Kidney (tissue), 22 donors: ENCODE measurements at places on chromosomes 11 and 22. TPM values are rescaled to one million over a fixed set of nuclear protein-coding genes. Genes with fewer than 3 reads are reported as not detected.

Gene RFPL1
- not detected for total RNA-seq

GRCh38 chr11:116164843-116165242 is 607.9 kb downstream of the BUD13 start:
- no peak for DNase-seq

GRCh38 chr22:38153821-38154562 is 27.6 kb downstream of the PLA2G6 start:
- DNase-seq: no peak

DNA sequence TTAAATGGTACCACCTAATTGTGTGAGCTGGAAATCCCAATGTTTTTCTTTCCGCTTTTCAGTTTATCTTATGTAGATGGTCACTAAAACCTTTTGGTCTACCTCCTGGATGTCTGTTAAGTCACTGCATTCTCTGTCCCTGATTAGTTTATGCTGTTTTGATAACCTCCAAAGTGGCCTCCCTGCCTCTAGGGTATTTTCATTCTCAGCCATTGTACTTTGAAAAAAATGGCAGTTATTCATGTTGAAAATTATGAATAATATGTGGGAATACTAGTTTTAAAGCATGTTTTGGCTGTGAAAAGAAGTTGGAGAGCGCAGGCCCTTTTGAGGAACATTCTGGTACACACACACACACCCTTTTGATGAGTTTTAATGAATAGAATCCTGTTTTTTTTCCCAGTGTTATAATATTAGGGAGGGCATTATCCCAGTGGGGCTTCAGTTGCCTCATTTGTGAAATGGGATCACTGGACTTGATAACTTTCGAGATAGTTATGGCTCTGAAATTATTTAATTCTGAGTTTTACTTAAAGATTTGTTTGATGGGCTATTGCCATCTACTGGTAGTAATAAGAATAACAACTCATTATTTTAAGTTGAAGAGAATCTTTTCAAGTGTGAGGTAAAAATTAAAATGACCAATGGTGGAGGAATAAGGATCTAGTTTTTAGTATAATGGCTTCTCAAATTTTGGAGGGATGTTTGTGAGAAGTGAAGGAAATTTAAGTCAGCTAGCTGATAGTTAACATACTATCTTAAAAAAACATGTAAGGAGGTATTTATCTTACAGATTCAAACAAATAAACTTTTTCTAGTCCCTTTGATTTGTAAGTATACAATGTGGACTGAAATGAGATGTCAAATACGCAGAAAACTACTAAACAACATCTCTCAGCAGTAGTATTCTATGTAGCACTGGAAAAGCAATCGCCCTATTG is 3.9 kb downstream of the FDX1 start:
- no peak for DNase-seq

GRCh38 chr22:17260950-17261349 is 41.7 kb upstream of the ADA2 start:
- DNase-seq: peak; percentile 61

DNA sequence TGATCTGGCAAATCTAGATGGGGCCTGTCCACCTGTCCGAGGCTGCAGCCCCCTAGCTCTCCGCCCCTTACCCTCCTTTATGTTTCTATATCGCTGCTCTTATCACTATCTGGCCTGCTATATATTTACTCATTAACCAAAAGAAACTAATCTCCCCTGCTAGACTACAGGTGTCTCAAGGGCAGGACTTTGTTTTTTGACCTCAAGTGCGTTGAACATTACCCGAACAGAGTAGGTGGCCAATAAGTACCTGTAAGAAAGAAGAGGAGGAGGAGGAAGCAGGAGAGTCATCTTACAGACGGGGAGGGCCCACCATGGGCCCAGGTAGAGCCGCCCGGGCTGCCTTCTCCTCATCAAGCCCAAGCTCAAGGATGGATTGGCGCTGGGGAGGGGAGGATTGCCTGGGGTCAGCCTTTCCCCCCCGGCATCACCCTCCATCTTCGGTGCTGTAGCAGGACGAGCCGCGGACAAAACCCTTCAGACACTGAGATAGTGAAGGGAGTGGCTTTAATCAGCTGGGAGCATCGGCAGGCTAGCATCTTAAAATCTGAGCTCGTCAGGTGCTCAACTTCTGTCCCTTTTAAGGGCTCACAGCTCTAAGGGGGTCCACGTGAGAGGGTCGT is 1.2 kb upstream of the P2RY6 start:
- DNase-seq: no peak

GRCh38 chr11:68012044-68012842 is 2.1 kb downstream of the ALDH3B1 start:
- no peak for DNase-seq

Gene GAS2
- total RNA-seq: 4.5 TPM

GRCh38 chr22:35703861-35704584 is 13.6 kb upstream of the APOL5 start:
- DNase-seq: no peak

DNA sequence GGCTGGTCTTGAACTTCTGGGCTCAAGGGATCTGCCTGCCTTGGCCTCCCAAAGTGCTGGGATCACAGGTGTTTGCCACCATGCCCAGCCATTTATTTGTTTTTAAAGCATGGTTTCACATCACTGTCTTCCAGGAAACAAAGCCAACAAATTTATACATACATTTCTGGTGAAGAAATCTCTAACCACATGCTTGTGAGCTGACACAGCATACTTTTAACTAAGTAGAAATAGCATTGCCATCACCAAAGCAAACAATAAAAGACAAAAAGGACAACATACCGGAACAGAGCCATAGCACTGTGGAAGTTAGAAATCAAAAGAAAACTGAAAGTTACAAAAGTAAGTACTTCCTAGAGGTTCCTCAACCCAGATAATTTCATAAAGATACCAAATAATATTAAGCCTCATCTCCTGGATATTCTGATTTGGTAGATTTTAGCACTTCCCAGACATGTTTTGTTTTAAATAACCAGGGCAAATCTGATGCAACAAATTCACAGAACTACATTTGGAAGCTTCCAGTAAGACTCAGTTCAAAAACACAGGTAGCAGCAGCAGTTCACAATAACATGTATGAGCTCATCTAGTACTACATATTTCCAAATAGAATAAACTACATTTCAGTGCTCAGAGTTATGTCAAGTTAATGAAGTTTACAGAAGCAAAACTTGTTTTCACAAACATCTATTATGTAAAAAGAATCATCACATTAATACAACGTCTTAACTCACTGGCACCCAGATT is 70.6 kb downstream of the RRAS2 start:
- no peak for DNase-seq

GRCh38 chr11:93494357-93494756 is 48.8 kb downstream of the SMCO4 start:
- DNase-seq: peak; percentile 75

Gene CELSR1
- total RNA-seq: 49.9 TPM

GRCh38 chr11:44627911-44628729 is 62.7 kb downstream of the CD82 start:
- no peak for DNase-seq

DNA sequence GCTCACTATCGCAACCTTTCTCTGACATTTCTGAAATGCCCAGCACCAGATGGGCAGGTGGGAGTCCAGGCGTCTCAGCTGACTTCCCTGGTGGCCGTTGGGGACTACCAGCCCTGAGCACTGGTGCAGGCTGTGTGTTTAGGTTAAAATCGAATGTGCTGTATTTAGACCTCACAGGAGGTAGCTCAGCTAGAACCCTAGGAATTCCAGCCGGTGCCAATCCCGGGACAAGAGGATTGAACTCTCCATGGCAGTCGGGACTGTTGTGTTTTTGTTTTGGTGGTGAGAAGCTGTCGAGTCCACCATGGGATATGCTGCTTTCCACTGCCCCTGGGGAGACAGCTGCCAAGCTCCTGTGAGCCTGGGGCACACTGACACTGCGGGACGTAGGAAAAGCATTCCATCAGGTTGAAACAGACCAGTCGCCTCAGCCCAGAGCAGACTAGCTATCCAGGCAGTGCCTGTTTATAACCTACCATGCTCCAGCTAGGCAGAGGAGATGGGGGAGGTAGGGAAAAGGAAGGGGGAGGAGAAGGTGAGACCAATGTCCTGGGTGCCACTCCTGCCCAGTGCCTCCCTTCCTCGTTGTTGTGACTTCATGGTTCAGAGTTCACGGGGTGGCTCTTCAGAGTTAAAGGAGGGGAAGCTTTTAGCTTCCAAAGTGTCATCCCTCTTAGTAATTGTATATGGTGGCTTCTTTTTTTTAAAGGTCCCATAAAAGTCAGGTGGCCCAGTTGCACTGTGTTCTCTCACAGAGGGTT is 53.0 kb downstream of the MICAL2 start:
- no peak for DNase-seq

GRCh38 chr11:35066783-35067423 is 72.1 kb upstream of the CD44 start:
- DNase-seq: no peak

GRCh38 chr11:96303064-96303463 is 39.9 kb downstream of the MAML2 start:
- no peak for DNase-seq

- no peak for DNase-seq
Observed at GRCh38 chr22:24265734-24266133, 4.9 kb upstream of the SPECC1L start.

Gene GUCY1A2
- 16.1 TPM for total RNA-seq

Gene GRM5
- 0.63 TPM for total RNA-seq

DNA sequence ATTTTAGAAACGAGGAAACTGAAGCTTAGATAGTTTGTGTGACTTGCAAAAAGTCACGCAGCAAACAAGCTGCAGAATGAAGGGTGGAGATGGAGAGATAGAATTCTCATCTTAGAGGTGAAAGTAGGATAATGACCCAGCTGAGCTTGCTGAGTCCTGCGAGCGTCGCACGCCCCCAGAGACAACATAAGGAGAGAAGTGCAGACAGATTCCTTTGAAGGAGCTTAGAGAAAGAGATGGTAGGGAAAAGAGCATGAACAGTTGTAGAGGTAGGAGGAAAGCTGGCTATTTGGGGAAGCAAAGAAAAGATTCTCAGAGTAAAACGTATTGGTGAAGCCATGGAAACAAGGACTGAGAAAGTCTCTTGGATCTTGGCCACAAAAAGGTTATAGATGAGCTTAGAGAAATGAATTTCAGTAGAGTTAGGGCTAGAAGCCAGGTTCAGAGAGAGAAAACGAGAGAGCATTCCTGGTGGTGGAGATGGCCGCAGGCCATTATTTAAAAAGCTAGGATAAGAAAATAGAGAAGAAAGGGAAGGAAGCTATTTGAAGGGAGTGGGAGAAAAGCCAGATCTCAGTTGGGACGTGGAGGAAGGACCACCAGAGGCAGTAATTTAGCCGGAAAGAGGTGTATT is 44.8 kb downstream of the FAM83F start:
- no peak for DNase-seq

DNA sequence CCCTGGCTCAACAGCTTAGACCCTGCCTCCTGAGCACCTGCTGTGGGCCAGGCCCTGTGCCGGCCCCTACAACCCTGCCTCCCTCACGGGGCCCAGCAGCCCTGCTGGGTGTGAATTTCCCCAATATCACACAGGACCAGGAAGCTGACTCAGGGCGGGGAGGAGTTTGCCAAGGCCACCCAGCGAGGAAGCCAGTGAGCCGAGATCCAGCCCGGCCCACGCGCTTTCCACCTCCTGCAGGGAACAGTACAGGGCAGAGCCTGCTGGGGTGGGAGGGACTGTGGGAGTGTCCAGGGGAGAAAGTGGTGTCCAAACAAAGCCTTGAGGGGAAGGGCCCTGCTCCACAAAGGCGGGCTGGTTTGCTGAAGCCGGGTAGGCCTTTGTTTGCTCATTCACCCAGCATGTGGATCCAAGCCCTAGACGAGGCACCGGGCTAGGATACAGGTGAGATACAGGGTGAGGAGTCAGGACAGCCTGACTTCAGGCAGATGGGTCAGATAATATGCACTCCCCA is 26.8 kb downstream of the RPL3 start:
- DNase-seq: peak; percentile 85

- DNase-seq: peak; percentile 30
Observed at GRCh38 chr11:122046846-122047245, 69.2 kb downstream of the BLID start.

DNA sequence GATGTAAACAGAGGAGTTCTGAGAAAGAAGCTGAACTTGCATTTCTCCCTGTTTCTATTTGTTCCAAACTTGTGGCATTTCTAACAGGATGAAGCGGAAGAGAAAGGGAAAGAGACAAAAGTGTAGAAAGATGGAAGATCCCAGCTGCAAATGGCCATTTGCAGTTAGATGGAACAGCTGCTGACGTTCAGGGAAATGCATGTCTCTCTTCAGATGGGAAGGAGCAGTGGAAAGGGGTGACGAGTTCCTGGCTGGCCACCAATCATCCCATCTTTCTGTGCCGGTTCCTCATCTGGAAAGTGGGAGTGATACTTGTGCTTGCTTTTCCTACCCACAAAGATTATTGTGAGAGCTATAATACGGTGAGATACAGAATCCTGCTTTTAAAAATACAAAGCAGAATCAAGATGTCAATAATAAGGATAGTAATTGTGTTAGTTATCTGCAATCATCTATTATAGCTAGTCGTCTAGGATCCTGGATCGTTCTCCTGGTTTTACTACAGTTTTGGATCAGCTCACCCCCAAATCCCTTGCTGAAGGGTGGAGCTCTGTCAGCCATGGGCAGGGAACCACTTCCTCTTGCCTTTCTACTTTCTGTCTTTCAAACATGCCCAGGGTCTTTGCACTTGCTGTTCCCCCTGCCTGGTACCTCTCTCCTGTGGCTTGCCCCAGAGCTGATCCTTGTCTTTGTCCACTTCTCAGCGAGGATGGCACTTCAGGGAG is 1.2 kb upstream of the TIMP3 start:
- no peak for DNase-seq

Gene OR52I1
- total RNA-seq: not detected

DNA sequence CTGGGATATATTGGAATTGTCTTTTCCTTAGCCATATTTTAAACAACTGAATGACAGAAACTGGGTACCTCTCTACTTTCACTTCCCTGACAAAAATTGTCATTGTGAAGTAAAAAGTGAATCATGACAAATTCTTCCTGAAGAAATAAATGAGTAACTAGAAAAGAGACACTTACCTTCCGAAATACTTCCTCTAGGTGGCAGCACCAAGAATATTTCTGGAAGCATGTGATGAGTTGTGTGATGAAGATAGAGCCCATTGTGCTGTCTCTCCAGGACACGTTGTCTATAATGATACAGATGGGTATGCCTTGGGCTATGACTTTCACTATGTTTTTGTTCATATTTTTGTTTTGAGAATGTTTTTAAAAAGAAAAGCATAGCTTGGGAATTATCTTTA is 21.5 kb downstream of the CASP4 start:
- peak; percentile 30 for DNase-seq

Gene FGF4
- total RNA-seq: not detected

DNA sequence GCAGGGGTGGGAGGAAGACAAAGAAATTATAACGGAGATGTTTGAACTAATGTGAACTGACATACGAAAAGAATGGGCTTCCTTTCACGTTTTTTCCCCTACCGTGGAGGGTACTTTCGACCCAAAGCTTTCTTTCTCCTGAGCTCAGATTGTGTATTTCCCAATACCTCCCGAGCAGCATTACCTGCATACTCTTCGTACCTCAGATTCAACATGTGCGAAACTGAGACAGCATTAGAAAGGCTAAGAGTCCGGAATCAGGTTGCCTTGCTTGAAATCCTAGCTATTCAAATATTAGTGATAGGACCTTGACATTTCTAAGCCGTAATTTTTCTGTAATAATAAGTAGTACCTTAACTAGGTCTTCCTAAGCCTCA is 778 bp upstream of the PAK1 start:
- DNase-seq: no peak

GRCh38 chr11:30346068-30346688 is 23.3 kb downstream of the ARL14EP start:
- DNase-seq: peak; percentile 91

Gene AGBL2
- 5.6 TPM for total RNA-seq

GRCh38 chr11:121588747-121589146 is 136.0 kb upstream of the SORL1-AS1 start:
- DNase-seq: no peak
